ELF-1 (cell line): ENCODE measurements at places on chromosomes 4 and X.

- no peak for DNase-seq
These were observed 7.7 kb downstream of the HPGDS start for GRCh38 chr4:94334962-94335361.

GRCh38 chr4:146178126-146178525, 2.6 kb downstream of the LSM6 start:
- no peak for DNase-seq

DNA sequence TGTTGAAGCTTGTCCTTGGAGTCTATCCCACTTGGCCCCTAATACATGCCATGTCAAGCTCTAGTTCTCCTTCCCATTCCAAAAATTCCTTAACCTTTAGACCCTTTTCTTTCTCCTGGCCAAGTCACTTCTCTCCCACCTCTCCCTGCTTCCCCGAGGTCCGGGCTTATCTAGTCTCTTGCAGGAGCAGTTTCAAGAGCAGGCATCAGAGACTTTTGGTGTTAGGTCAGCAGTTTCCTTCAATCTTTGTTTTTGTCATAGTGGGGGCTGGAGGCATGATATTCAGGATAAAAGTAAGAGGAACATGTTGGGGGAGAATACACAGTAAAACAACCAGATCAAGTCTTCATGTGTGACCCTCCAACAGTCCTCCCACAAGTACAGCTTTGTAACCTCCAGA, 11.5 kb upstream of the IDS start:
- DNase-seq, result no peak

GRCh38 chr4:151567056-151567455, 158.1 kb downstream of the FHIP1A start:
- DNase-seq, result no peak

DNA sequence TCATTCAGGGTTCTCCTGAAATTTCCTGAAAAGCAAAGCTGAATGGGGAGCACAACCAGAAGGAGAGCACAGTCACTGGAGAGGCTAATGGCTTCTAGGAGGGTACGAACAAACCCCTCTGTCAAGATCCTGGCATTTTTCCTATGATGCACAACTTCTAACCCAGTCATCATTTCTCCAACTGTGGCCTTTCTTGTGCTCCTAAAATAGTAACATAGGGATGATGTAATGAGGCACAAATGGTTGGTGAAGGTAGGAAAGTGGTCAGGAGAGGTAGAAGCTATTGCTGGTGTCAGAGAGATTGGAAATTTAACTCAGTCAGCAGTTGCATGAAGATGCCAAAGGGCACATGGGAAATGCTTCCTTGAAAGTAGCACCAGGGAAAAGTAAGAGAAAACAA, 52.7 kb downstream of the SLC10A7 start:
- no peak for DNase-seq

GRCh38 chr4:98203332-98204235, 57.6 kb upstream of the RAP1GDS1 start:
- DNase-seq, result peak; percentile 21

GRCh38 chr4:81519856-81520255, 48.1 kb upstream of the RASGEF1B start:
- no peak for DNase-seq

DNA sequence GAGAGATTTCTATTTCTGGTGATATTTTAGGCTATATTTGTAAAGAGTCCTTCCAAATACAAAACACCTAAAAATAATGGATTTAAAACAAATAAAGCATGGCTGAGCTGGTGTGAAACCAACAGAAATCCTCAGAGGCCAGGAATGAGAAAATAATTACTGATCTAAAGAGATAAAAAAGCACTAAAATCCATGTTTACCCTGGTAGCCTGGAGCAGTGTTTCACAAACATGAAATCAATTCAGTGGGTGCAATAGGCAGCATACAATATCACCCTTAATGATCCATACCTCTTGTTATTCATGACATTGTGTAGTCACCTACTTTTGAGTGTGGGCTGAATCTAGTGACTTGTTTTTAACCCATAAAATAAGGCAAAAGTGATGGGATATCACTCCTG, 14.6 kb downstream of the PFKFB1 start:
- no peak for DNase-seq
